ENCODE measurements at places on chromosomes 7 and 10. TPM values are rescaled to one million over a fixed set of nuclear protein-coding genes. Genes with fewer than 3 reads are reported as not detected.
A peak's percentile ranks its signal among the peaks of the same experiment; 100 is the strongest.

DNA sequence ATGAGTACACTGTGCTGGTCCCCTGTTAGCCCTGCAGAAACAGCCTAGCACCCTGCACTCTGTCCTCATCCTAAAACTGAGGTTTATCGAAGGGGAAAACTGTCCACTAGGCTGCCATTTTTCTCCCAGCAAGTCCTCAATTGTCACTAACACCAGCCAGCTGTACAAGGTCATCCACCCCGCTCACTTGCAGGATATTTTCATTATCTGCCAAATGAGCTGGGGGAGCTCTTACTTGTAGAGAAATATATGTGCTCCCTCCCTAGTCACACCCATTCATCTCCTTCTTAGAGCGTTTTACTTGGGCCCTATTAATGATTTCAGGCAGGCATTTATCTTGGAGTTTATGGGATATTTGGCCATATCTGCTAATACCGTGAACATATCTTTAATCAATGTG is 413.5 kb upstream of the NFE2L3 start:
- H3K27ac ChIP-seq: no peak overlapping the region
- H3K36me3 ChIP-seq: no peaks in the 10 kb centered on the region
- no peaks in the 10 kb centered on the region for H3K27me3 ChIP-seq
- DNase-seq: no peak

DNA sequence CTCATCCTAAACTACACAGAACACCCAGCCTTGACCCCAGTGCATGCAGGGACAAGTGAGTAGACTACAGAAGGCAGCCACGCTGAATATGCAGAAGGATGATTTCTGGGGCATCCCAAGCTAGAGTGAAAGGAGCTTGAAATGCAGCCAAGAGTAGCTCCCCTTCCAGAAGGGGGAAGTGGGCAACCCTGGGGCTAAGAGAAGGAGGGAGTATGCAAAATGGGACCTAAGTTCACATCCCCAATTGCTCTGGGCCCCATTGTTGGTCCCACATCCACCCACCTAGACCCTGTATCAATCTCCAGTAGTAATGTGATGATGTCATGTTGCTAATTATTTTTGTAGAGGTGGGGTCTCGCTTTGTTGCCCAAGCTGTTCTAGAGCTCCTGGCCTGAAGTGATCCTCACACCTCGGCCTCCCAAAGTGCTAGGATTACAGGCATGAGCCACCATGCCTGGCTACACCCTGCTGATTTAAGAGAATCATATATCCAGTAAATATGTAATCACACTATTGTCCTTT is 5.6 kb upstream of the PSTK start:
- no peak for DNase-seq
- no peaks in the 10 kb centered on the region for H3K36me3 ChIP-seq
- H3K4me1 ChIP-seq: peaks cover 1% of the 10 kb centered on the region
- no peak overlapping the region for H3K4me3 ChIP-seq
- no peaks in the 10 kb centered on the region for H3K27me3 ChIP-seq

DNA sequence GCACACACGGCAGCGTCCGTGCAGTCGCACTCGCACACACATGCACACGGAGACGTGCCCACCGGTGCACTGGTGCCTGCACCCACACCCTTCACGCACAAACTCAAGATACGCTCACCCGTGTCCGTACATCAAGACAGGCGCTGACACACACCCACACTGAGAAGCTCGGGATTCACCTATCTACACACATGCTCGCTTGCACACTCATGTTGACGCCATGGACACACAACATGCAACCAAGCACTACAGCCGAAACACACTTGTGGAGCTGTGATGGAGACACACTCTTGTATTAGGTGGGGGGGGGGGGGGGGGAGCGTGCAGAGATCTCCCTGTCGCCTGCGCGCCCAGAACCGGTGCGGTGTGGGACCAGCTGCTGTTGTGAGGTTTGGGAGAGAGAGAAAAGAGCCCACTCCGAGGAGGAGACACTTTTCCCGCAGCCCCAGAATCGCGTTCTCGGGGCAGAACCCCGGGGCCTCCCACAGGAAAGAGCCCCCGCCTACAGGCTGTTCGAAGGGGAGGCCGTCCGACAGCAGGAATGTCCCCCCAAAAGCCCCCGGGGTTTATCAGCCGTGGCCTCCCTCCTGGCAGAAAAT is 605 bp upstream of the NFKB2 start:
- H3K27ac ChIP-seq: peak overlapping the region; percentile 98
- no peaks in the 10 kb centered on the region for H3K36me3 ChIP-seq
- H3K27me3 ChIP-seq: no peaks in the 10 kb centered on the region

- H3K27me3 ChIP-seq: no peaks in the 10 kb centered on the region
- no peaks in the 10 kb centered on the region for H3K4me1 ChIP-seq
- no peak overlapping the region for H3K27ac ChIP-seq
- H3K36me3 ChIP-seq: no peaks in the 10 kb centered on the region
- DNase-seq: peak; percentile 22
- no peak overlapping the region for H3K4me3 ChIP-seq
Measured at GRCh38 chr7:28748933-28749584, 209.1 kb downstream of the TRIL start.

- no peaks in the 10 kb centered on the region for H3K36me3 ChIP-seq
- H3K4me3 ChIP-seq: no peak overlapping the region
- H3K27ac ChIP-seq: no peak overlapping the region
- no peak for DNase-seq
Measured at GRCh38 chr7:133293384-133294160, 40.7 kb downstream of the EXOC4 start.

DNA sequence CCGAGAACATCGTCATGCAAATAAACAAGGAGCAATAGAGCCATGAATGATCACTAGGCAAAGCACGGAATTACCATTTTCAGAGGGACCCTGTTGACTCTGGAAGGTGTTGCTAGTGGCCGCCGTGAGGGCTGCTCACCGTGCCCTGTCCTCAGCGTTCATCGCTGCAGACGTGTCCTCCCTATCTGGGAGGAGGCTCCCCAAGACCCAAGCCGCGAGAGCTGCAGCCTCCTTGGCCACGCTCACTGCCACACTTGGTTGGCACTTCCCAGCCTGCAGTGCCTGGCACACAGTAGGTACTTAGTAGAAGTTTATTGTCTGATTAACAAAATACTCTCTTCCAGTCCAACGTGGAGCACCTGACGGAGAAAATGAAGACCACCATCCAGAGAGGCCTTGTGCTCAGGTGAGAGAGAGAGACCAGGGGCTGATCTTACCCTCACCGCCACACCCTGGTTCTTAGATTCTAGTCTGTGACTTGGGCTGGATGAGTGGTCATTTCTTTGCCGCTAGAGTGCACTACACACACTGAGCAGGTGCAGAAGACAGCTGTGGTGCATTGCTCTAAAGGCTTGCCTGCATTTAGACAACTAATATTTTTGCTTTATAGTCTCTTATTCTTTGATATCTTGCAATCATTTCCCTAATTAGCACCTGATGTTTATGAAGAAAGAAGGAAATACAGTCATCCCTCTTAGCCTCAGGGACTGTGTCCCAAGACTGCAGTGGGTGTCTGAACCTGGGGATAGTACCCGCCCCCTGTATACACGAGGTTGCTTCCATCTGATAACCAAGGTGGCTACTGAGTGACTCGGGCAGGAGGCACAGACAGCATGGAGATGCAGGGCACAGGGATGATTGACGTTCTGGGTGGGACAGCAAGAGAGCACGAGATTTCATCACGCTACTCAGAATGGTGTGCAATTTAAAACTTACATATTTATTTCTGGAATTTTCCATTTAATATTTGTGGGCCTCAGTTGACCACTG is 40.3 kb downstream of the PITRM1 start:
- no peaks in the 10 kb centered on the region for H3K27me3 ChIP-seq
- no peaks in the 10 kb centered on the region for H3K4me1 ChIP-seq
- H3K4me3 ChIP-seq: no peak overlapping the region

- no peak overlapping the region for H3K4me3 ChIP-seq
- DNase-seq: peak; percentile 90
- H3K27me3 ChIP-seq: no peaks in the 10 kb centered on the region
- no peaks in the 10 kb centered on the region for H3K4me1 ChIP-seq
Measured at GRCh38 chr10:114538181-114538906, 119.7 kb downstream of the ABLIM1 start.

DNA sequence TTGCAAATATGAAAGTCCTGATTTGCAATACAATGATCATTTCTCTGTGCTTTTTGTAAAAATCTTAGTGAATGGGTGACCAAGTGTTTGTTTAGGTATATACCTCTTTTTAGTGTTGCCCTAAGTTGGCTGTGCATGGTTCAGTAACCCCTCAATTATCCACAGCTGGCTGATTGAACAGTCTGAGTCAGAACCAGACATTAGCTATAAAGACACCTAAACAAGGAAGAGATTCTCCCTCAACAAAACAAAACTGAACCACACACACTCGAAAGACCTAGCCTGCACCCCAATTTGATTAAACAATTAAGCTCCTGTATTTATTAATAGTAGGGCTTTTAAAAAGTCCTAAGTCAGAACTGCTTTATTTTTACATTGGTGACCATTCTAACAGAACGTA is 2.8 kb downstream of the RSBN1L start:
- no peaks in the 10 kb centered on the region for H3K27me3 ChIP-seq
- H3K4me3 ChIP-seq: no peak overlapping the region
- no peak for DNase-seq

DNA sequence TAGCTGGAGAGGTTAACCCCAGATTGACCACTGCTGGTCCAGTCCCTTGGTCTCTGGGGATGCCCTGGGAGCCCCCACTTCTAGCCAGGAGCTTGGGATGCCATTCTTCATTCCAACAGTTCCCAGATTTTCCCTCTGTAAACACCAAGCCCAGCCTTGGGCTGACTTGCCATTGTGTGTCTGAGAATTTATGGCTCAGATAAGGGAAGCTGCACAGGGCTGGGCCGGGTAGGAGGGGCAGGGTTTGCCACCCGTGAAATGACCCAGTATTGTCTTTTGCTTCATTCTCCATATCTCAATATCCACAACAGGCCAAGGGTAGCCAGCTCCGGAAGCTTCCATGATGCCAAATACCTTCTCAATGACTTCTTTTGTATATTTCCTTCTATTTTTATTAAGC is 32.1 kb downstream of the AFAP1L2 start:
- H3K4me1 ChIP-seq: no peaks in the 10 kb centered on the region
- no peaks in the 10 kb centered on the region for H3K27me3 ChIP-seq
- no peak overlapping the region for H3K4me3 ChIP-seq
- H3K36me3 ChIP-seq: no peaks in the 10 kb centered on the region

- H3K27ac ChIP-seq: no peak overlapping the region
- no peaks in the 10 kb centered on the region for H3K36me3 ChIP-seq
- H3K4me1 ChIP-seq: peaks cover 4% of the 10 kb centered on the region
- no peak for DNase-seq
Measured at GRCh38 chr7:25429731-25430130, 201.4 kb upstream of the NPVF start.

GRCh38 chr10:89242840-89243568 is 8.6 kb downstream of the LIPA start:
- DNase-seq: no peak
- no peak overlapping the region for H3K27ac ChIP-seq
- H3K36me3 ChIP-seq: no peaks in the 10 kb centered on the region
- H3K4me1 ChIP-seq: peaks cover 4% of the 10 kb centered on the region

- H3K27me3 ChIP-seq: no peaks in the 10 kb centered on the region
- H3K4me1 ChIP-seq: no peaks in the 10 kb centered on the region
- no peaks in the 10 kb centered on the region for H3K36me3 ChIP-seq
- no peak overlapping the region for H3K27ac ChIP-seq
- no peak for DNase-seq
Measured at GRCh38 chr10:106548832-106549231, 615.7 kb downstream of the SORCS1 start.

DNA sequence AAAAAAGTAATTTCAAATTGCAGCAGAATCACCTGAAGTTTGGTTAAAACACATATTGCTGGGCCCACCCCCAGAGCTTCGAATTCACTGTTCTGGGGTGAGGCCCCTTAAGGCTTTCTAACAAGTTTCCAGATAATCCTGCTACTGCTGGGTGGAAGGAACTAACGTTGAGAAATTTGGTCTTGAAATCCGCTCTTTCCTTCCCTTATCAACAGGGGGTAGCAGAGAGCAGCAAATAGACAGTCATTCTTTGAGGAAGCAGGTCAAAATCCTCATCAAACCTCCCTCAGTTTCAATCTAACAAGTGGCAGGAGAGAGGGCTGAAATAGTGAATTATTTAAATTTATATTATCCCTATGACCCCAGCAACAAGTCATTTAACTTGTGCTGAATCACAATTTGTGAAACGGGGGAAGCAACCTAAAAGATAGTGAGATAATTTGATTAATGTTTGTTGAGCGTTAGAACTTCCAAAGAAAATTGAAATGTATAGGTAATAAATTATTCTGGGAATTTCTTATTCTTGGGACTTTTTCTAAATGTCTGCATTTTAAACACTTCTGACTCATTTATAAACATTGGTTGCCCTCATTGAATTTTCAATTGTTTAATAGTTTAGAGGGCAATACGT is 21.7 kb upstream of the MALSU1 start:
- H3K27ac ChIP-seq: no peak overlapping the region
- no peaks in the 10 kb centered on the region for H3K4me1 ChIP-seq
- no peaks in the 10 kb centered on the region for H3K27me3 ChIP-seq
- H3K36me3 ChIP-seq: no peaks in the 10 kb centered on the region
- no peak overlapping the region for H3K4me3 ChIP-seq

DNA sequence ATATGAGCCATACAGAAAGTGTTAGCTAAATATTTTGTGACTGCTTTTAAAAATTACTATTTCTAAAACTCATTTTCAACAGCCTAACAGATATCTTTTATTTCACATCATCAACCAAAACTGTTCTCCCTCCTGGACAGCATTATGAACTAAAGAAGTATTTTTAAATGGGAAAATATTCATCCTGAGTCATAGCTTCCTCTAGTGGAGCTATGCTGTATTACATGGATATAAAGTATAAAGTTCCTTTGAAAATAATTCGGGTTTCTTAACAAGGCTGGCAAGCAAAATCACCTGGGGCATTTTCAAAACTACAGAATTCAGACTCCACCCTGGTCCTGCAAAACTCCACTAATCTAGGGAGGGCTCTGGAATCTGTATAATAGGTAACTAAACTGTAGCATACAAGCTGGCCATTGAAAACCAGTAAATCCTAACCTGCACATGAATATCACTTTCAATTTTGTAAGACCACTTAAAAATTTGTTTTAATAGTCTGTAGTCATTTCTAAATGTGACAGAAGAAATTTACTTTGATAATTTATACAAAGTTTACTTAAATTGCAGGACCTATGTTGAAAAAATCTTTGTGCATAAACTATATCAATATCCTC is 53.5 kb downstream of the SCIN start:
- DNase-seq: no peak
- H3K4me1 ChIP-seq: no peaks in the 10 kb centered on the region
- no peak overlapping the region for H3K27ac ChIP-seq
- H3K36me3 ChIP-seq: no peaks in the 10 kb centered on the region
- H3K4me3 ChIP-seq: no peak overlapping the region

GRCh38 chr7:6106140-6106904 is 75.1 kb downstream of the ANKRD61 start:
- peaks cover 5% of the 10 kb centered on the region for H3K4me1 ChIP-seq
- no peaks in the 10 kb centered on the region for H3K27me3 ChIP-seq

The ERVW-1 gene
- not detected for total RNA-seq

The FRMD4A gene
- total RNA-seq: 8.6 TPM

The SPDYE2B gene
- not detected for total RNA-seq

The XPNPEP1 gene
- 127 TPM for total RNA-seq

The CFTR gene
- total RNA-seq: 121 TPM

The GPR85 gene
- total RNA-seq: 0.35 TPM

The FZD1 gene
- total RNA-seq: 8.1 TPM

Measured in colonic mucosa (tissue), 4 donors.